ENCODE measurements at places on chromosomes 7 and 10.

- DNase-seq = no peak
Observed at GRCh38 chr10:103096130-103096529, 96.9 kb downstream of the NT5C2 start.

DNA sequence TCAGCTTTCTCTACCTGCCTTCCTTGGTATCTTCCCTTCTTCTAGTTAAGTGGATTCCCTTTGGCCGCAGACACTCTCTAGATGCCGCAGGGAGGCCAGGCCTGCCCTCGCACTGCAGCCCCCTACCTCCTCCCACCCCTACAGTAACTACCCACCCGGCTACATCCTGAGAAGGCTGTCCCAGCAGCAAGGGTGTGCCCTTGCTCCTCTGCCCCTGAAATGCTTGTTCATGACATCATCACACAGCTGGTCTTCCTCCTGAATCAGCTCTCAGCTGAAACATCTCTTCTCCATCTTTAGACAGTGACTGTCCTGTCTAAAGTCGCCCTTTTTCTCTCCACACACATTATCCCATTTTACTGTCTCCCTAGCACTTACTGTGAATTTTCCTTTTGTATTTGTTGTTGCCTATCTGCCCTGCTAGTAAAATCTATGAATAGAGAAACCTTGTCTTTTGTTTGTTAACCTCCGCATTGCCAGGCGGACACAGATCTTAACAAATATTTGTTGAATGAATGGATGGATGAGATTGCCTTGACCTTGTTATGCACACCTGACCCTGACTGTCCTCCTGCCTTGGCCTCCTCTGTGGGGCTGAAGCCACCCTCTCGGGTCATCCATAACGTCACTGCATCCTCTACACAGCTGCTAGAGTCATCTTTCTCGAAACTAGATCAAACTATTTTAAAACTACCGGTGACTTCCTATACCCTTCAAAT is 108.9 kb upstream of the GATA3 start:
- no peak for DNase-seq

DNA sequence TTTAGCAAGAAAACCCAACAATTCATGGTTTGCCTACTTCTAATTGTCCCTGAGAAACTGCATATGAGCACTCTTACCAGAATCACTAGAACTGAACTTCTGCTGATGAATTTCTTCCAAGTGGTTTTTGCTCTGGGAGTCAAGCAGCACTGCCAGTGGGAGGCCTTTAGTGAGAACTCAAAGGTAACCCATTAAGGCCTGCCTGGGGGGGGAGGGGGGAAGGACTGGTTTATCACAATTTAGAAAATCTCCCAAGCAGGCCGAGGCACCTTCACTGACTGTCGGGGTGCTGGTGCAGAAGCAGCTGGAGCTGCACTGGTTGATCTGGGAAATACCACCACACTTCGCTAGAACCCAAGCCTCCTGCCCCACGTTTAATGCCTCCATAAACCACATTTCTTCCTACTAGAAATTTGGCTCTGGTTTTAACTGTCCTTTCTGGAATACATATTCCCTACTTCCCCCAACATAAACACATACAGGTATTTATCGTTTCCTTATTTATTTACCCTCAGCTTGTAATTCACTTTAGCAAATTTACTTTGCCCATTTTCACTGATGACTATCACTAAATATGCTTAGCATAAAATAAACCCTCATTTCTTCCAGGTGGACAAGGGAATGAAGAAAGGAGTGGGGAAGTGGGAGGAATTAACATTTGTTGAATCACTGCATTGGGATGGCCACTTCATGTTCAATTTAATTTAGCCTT is 14.2 kb downstream of the ANK3 start:
- DNase-seq = no peak

DNA sequence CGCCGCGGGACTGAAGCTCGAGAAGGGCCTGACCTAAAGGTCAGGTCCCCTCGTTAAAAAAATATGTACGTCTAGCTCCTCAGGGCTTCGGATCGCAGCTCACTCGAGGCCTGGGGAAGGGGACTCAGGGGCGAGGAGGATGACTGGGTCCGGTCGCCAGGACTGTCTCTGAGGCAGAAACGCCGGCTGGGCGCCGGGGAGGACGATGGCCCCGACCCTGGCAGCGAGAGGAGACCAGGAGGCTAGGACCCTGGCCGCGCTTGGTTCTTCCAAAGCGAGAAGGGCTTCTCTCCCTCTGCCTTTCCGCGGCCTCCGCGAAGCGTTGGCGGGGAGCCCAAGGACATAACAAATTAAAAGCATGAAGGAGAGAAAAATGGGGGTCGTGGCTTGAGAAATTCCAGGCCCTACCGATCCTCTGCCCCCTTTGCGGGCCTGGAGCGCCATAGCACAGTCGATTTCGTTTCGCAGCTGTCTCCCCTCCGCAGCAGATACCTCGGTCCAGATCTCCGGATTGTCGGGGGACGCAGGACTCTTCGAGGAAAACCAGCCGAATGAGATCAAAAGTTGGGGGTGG is 3.1 kb downstream of the NKX2-3 start:
- no peak for DNase-seq

GRCh38 chr10:132282667-132283603 is 24.8 kb downstream of the STK32C start:
- no peak for DNase-seq

DNA sequence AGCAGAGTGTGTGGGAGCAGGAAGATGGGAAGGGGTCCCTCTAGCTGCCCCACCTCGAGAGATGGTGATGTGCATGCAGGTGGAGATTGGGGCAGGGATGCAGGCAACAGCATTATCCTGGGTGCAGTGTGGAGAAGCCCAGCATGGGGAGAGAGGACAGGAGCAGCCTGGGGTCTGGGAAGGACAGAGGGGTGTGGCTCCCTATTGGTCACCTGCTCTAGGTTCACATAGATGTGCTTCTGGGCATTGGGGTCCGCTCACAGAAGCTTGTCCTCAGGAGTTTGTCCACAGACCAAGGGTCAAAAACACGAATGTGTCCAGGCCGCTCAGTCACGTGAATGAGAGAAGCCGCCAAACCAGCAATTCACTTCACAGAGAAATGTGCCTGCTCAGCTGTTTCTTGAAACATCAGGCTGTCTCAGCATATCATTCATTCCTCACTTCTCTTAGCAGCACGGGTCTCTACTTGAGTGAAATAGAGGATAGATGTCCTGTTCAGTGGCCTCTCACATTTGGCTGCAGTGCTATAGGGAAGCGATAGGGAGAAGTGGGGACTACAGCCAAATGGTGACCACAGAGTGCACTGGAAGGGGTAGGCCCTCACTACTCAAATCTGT is 11.5 kb upstream of the SLC29A3 start:
- no peak for DNase-seq

DNA sequence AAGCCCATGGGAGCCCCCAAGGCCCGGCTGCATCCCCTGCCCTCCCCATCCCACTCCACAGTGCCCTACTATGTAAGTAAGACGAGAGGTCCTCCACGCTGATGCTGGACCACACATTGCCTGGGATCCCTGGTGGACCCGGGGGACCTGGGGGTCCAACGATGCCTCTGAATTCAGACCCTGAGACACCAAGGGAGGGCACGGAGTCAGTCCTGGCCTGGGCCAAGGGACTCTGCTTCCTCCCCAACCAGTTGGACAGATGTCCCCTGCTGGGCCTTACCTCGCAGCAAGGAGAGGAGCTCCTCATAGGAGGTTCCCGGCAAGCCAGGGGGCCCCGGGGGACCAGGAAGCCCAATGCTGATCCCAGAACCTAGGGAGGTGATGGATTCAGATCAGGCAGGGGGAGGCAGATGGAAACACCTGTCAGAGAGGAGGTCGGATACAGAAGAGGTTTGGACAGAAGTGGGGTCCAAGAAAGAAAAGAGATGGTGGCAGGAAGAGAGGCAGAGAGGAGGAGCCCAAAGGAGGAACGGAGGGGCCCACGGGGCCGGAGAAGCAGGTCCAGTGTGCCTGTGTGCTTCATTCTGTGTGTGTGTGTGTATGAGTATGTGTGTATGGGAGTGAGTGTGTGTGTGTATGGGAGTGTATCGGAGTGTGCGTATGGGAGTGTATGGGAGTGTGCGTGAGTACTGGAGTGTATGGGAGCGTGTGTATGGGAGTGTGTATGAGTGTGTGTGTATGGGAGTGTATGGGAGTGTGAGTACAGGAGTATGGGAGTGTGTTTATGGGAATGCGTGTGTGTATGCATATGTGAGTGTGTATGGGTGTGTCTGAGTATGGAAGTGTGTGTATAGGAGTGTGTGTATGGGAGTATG is 50.2 kb downstream of the COL17A1 start:
- no peak for DNase-seq

- DNase-seq = no peak
Observed at GRCh38 chr7:3650844-3651243, 349.8 kb downstream of the SDK1 start.

GRCh38 chr10:43094085-43094484 is 17.2 kb downstream of the RET start:
- DNase-seq = no peak

DNA sequence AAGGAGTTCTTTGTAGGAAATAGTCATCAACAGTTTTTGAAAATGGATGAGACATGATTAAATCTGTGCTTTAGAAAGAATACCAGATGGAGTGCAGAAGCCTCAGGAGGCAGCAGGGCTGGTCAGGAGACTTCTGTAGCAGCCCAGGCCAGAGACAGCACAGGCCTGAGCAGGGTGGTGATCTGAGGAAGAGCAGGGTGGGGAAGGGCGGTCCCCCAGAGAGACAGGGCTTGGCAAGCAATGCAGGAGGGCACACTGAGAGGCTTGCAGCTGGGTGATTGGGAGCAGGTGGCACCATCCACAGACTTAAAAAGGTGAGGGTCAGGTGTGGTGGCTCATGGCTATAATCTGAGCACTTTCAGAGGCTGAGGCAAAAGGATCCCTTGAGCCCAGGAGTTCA is 4.3 kb upstream of the SMKR1 start:
- no peak for DNase-seq

- DNase-seq = no peak
Observed at GRCh38 chr7:127754457-127754856, 102.5 kb downstream of the SND1 start.

DNA sequence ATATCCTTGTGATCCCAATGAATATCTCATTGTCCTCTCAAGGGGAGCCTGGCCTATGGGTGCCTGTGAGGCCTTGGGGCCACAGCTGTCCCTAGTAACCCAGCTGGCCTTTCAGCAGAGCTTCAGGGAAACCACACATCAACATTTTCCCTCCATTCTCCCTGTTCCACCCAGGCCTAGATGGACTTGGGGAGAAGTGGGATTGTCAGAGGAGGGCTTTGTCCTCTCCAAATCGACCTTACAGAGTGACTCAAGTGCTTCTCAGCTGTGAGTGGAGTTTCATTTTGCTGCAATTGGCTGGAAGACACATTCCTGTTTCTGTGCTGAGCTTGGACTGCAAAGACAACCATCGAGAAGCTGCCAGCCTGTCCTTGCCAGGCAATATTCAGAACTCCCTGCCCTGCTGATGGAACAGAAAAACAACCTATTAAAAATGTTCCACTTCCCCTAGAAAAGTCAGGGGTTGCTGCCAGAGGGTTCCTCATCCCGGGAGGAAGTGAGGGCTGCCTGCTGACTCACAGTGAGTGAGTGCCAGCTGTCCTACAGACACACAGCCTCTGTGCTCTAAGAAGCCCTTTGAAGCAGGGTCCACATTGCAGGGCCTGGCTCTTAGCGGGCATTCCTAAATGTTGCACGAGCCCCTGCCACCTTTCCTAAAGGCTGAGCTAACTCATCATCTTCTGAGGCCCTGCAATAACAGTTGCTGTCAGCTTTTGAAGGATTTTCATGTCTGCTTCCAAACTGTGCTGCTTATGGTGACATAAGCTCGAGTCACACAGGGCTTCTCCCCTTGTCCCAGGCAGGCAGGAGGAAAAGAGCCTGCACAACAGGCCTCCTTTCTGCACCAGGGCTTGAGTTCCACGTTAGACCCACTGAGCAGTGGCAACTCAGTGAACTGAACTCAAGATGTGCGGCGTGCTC is 20.5 kb downstream of the STRA8 start:
- no peak for DNase-seq
